ENCODE measurements at places on chromosomes 13 and 19.

DNA sequence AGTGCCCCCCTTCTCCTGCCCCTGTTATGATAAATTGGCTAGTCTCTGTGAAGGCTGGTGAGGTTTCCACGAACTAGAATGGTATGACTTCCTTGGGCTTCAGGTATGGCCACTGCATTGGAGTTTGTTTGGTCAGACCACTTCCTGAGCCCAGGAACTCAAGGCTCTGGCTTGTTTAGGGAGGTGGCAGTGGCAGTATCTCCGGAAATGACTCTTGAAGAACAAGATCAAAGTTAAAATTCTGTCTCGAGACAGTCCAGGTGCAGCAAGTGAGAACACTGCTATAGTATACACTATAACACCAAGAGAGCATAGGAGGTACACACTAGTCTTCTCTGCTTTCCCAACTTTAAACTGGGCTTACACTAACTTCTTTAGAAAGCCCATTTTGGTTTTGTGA, 309.1 kb downstream of the KLF12 start:
- DNase-seq: no peak

- DNase-seq: no peak
Measured at GRCh38 chr13:92574499-92574898, 652.1 kb upstream of the GPC6 start.

DNA sequence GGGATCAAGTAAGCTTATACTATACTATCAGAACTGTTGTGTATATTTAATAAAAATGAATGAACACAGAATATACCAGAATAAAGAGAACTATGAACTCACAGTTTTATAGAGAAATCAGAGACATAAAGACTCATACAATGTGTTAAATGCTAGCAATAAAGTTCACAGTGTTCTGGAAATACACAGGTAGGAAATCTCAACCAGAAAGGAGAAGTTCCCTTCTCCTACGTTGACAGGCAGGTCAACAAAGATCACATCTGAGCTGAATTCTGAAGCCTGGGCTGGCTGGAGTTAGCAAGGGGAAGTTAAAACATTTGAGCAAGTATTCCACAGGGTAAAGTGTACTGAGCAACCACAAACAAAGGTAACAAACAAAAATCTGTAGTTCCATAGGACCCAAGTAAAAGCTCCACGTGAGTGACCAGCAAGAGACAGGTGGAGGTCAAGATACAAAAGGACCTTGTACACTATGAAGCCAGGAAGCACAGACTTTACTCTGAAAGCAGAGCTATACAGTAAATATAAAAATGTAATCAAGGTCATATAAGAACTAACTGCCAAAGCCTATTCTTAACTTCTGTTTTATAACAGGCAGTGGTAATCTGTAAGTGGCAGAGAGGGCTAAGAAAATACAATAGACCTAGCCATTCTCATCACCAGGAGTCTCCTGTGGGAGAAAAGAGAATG, 13.0 kb downstream of the FBXL3 start:
- no peak for DNase-seq

- DNase-seq: no peak
Measured at GRCh38 chr19:50580240-50580639, 12.0 kb upstream of the LRRC4B start.

DNA sequence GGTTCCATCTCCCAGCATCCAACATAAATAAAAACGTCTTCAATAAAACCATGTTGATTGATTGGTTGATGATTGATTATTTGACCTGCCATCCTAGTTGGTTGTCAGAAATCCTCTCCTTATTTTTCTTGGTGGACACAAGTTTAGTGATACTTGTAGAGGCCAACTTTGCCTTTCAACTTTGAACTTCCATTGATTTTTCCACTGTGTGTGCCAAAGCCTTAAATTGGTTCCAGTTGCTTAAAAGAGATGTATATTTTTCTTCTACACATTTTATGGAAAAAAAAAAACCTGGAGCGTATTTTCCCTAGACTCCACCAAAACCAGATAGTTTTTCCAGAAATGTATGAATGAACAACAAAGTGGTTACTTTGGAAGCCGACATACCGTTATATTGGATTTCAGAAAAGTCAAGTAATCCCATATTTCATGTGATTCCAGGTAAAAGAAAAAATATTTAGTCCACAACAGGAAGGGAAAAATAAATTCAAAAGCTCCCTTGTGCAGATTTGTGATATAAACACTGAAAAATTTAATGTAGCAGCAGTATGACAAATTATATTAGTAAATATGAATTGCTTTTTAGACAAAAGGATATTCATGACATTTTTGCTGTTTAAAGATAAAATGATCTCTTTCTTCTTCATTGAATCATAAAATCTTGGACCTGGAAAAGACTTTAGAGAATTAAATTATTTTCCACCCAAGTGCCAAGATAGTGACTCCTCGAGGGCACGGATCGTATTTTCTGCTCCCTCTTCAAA, 85.2 kb downstream of the MBNL2 start:
- DNase-seq: no peak

- DNase-seq: no peak
Measured at GRCh38 chr13:111893607-111894443, 173.1 kb upstream of the SOX1 start.

DNA sequence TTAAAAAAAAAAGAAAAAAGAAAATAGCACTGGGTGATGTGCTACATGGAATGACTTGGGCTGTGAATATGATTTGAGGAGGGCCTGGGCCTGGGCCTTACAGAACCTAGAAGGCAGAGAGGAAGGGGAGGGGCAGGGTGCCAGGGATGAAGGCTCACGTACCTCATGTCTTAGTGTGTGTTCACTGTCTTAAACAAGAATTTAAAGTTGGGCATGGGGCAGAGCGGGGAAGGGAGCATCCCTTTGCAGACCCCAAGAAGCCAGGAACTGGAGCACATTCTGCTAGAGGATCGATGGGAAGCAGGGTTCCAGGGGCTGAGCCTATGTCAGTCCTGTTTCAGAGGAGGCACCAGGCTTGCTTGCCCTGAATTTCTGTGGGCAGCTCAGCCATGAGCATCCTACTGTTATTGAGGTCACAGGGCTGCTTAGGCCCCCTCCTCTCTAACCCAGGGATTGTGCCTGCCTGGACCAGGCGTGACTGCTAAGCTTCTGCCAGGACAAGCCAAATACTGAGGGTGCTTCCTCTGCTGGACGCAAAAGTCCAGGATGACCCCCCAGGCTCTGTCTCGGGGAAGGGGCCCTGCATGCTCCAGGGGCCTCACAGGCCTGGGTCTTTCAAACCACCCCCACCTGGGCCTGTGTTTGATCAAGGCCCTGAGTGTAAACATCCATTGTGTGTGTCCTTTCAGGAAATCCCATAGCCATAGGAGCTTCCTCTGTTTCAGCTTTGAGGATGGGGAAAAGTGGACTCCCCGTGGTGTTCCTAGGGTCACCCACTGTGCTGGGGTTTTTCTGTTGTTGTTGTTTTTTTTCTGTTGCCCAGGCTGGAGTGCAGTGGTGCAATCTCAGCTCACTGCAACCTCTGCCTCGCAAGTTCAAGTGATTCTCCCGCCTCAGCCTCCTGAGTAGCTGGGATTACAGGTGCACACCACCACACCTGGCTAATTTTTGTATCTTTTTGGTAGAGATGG, 4.8 kb downstream of the LSR start:
- DNase-seq: no peak

GRCh38 chr13:39249982-39250381, 211.7 kb downstream of the NHLRC3 start:
- DNase-seq: no peak

DNA sequence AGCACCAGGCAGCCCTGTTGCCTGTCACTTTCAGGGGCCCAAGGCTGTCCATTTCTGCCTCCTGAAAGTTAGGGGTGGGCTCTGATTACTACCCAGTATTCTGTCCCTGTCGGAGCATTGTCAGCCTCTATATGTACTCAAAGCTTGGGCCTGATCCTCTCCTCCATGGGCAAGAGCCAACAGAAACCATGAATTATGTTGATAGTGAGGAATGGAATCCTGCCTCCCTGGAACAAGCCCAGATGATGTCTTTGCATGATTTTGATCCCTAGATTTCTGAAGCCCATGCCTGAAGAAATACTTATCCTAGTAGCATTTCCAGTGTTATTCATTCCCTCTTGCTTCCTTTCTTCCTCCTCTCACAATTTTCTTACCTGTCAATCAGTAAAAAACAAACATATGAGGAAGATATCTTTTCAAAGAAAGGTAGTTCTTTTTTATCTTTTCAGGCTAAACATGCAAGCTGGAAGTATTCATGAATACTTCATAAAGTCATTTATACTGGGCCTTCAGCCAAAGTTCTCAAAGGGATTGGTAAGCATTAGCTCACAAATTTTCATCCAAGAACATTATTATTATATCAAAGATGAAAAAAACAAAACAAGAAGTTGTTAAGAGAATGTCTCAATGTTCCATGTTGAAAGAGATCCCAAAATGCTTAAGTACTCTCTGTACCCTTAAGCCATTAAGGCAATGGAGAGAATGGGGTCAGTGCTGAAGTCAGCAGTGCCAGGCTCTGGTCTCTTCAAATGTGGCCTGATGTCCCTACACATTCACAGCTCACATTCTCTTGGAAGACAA, 171.7 kb downstream of the NHLRC3 start:
- no peak for DNase-seq

DNA sequence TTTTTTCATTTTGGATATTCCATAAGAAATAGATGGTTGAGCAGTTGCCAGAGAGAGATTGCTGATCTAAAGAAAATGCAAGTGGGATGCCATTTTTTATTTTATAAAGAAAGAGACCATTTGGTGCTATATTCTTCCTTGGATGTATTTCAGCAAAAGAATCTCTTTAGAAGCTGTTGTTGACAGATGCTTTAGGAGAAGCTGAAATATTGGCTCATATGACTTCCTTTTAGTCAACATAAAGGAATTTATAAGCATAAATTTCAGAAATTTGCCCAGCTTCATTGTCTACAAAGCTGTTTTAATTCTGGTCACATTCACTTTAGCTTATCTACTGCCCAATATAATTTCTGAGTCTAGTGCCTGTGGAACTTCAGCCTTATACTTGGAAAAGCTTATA, 36.9 kb downstream of the POLR1D start:
- no peak for DNase-seq

GRCh38 chr19:33226550-33227241, 1.0 kb upstream of the SLC7A10 start:
- no peak for DNase-seq

DNA sequence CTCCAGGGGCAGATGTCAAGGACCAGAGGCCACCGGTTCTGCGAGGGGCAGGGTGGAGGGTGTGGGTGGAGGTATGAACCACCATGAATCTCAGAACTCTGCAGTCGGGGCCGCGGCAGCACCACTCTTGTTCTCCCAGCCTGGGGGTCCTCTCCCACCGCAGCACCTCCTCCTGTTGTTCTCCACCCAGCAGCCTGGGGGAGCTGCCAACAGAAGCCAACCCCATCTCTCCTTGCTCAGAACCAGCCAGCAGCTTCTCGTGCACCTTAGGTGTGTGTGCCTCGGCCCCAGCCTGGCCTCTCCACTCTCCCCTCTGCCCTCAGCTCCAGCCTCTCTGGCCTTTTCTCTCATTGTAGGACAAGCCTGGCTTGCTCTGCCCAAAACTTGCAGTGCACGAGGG, 31.9 kb upstream of the CCNE1 start:
- no peak for DNase-seq

GRCh38 chr13:37797631-37798030, 71.9 kb downstream of the TRPC4 start:
- DNase-seq: no peak

GRCh38 chr19:30011051-30011578, 69.1 kb downstream of the URI1 start:
- no peak for DNase-seq

GRCh38 chr13:29105779-29106178, 285.6 kb downstream of the MTUS2 start:
- no peak for DNase-seq

DNA sequence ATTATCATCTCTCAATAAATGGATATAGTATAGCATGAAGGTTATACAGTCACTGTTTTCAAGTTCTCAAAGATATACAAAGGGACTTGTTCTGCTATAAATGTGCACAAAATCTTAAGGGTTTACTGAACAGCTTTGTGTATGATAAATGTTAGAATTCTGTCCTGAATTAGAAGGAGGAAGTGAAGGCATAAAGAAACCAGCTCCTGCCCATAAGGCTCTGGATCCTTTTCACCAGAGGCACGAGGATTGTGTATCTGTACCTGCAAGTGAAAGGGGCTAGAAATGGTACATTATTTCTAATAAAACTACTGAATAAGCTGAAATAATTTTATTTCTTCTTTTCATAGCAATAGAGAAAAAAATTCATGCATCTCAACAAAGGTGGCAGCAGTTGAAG, 32.4 kb downstream of the PHF11 start:
- DNase-seq: no peak

DNA sequence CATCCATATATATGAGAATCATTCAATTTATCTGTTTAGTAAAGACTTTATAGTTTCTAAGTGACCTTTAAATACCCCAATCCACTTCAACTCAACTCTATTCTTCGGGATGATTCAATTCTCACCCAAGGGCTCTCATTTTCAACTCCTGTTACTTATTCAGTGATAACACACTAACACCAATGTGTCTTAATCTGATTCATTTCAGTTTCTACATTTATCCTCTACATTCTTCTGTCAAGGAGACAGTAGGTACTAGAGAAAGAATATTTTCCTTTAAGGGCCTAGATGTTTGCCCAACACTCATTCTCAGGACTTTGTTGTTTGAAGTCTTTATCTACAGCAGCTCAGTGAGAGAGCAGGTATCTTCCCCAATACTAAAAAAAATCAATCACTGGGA, 7.1 kb downstream of the ARGLU1 start:
- DNase-seq: no peak
